Eye (tissue), 1 donor: ENCODE measurements at places on chromosomes 7 and 10.
A peak's percentile ranks its signal among the peaks of the same experiment; 100 is the strongest.

GRCh38 chr10:119652361-119652730 is 1.2 kb downstream of the BAG3 start:
- DNase-seq, result peak; percentile 82

GRCh38 chr10:36366843-36367242 is 724.7 kb upstream of the FZD8 start:
- DNase-seq, result no peak

GRCh38 chr7:111865430-111865829 is 303.1 kb upstream of the IMMP2L start:
- no peak for DNase-seq

DNA sequence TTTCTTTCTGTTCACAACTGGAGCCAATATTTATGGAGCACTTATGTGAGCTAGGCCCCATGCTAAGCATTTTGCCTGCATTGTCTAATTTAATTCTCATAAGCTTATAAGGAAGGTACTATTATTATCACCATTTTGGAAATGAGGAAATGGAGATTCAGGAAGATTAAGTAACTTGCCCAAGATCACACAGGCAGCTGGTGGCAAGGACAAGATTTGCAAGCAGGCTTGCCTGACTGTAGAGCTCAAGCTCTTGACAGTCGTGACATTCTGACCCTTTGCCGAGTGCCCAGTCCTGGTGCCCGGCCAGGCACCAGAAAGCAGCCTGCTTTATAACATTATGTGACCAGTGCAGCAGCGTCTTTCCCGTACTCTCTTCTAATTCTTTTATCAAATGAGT is 38.2 kb downstream of the WNT2 start:
- no peak for DNase-seq

DNA sequence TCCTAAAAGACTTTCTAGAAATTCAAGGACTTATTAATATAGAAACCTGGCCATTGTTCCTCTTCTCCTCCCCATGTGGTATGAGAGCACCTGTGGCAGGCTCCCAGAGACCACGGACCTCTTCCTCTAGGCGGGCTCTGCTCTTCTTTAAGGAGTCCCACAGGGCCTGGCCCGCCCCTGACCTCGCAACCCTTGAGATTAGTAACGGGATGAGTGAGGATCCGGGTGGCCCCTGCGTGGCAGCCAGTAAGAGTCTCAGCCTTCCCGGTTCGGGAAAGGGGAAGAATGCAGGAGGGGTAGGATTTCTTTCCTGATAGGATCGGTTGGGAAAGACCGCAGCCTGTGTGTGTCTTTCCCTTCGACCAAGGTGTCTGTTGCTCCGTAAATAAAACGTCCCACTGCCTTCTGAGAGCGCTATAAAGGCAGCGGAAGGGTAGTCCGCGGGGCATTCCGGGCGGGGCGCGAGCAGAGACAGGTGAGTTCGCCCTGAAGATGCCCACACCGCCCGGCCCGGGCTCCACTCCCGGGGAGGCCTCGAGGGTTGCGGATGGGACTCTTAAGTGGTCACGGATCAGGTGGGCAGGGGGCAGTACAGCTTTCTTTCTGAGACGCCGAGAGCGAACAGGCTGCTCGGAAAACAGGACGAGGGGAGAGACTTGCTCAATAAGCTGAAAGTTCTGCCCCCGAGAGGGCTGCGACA is at the start of gene SLC26A4:
Gene SLC26A4 (plus strand): TSS at position 448 of the 700 bp plus-strand sequence. CDS start 814 bp downstream, outside the sequence.
- no peak for DNase-seq

- no peak for DNase-seq
These were observed 148.3 kb upstream of the PRPS1L1 start for GRCh38 chr7:18175801-18176450.

DNA sequence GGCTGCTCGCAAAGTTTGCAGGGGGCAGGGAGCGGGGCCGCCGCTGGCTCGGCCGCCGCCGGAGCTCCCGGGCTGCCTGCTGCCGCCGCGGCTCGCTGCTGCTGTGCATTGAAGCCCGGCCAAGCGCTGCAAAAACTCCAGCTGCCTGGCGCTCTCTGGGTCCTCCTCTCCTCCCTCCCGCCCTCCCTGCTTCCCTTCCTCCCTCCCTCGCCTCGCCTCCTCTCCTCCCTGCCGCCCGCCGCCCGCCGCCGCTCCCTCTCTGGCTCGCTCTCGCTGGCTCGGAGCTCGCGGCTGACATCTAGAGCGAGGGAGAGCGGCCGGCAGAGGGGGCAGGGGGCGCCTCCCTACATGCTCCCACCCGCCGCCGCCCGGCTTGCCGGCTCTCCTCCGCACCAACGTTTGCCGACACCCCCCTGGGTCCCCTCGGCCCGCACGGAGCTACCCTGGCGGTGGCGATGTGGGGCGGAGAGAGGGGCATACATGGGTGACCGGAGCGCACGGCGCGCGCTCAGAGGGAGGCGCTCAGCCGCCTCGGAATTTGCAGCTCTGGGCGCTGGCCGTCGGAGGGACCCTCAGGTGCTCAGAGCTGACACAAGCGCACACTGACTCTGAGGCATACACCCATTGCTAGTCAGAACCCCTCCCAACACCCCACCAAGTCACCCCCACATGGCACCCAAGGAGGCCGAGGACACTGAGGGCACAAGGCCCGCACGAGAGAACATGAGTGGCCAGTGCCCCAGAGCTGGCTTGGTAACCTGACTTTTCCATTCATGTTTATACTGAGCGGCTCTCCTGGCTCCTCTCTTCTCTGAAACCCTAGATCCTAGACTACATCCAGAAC is 1.2 kb upstream of the PLXNA4 start:
- DNase-seq, result peak; percentile 94

DNA sequence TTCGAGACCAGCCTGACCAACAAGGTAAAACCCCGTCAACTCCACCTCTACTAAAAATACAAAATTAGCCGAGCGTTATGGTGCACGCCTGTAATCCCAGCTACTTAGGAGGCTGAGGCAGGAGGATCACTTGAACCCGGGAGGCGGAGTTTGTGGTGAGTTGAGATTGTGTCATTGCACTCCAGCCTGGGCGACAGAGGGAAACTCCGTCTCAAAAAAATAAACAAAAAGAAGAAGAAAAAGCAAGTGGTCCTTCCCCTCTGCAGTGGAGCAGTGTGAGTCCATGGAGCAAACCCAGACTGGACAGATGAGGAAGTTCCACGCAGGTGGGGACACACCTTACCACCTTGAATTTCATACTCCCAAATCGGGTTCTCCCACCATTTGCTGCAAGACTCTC is 13.1 kb upstream of the SERPINE1 start:
- no peak for DNase-seq

DNA sequence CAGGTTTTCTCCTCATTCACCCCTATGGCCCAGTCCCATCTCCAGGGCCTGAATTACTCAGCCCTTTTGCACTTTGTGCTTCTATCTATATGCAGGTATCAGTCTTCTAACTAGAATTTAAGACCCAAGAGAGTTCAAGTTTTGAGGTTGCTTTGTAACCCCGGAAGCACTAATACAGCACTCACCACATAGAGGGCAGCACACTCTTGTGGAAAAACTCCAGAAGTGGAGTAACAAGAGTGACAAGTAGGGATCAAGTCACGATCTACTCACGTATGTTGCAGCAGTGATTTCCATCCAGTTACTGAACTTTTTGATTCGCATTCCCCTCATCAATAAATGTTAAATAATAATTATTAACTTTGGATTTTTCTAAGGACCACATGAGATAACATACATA is 151.0 kb downstream of the CHCHD3 start:
- no peak for DNase-seq

DNA sequence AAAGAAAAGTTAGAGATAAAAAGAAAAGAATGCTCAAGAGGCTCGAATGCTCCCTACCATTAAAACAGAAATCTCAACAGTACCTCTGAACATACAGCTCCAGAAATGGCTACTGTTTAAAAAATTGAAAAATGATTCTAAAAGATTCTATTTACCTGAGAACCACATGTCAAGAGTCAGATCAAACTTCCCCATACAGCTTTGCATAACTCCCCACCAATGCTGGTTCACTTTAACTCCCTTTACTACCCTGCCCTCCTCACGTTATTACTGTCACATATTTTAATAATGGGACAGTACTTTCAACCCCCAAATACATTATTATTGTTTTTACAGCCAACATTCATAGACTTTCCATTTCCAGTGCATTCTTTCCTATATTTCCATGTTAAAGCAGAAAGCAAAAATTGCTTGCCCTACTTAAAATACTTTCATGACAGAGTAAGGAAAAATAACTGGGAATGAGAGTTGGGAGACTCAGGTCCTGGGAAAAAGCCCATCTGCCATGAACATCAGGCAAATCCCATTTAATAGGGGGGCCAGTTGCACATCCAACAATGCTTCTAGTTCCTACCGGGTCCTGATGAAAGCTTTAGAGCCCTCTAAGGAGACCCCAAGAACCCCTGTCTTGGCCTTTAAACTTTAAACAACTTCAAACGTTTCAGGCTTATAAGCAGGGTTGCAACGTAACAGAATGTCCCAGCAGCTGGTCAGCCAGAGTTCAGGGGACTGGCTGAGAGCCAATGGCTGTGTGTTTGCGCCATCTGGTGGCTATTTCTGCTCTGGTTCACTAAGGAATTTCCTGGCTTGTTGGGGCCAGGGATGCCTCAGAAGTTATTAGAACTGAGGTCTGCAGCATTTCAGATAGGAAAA is 247.4 kb downstream of the ELMO1 start:
- peak; percentile 95 for DNase-seq

- DNase-seq, result no peak
These were observed 39.9 kb downstream of the STRA8 start for GRCh38 chr7:135273581-135273980.

- no peak for DNase-seq
These were observed 140.5 kb downstream of the FGFR2 start for GRCh38 chr10:121457729-121458128.

DNA sequence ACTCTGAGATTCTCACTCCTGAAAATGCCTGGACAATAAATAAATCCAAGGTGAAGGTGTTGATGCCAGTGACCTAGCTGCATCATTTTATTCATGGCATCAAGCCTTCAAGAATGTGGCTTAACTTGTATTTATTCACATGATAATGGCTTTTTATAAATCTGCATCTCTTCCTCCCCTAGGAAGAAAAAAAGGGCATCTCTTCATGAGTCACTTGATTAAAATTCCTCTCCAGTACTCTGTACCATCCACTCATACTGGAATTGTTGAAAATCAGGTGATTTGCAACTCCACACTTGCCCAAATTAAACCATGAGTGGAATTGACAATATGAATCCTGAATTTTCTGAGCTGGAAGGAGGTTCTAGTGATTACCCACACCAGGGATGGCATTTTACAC is 30.2 kb downstream of the PTPRE start:
- DNase-seq, result no peak

DNA sequence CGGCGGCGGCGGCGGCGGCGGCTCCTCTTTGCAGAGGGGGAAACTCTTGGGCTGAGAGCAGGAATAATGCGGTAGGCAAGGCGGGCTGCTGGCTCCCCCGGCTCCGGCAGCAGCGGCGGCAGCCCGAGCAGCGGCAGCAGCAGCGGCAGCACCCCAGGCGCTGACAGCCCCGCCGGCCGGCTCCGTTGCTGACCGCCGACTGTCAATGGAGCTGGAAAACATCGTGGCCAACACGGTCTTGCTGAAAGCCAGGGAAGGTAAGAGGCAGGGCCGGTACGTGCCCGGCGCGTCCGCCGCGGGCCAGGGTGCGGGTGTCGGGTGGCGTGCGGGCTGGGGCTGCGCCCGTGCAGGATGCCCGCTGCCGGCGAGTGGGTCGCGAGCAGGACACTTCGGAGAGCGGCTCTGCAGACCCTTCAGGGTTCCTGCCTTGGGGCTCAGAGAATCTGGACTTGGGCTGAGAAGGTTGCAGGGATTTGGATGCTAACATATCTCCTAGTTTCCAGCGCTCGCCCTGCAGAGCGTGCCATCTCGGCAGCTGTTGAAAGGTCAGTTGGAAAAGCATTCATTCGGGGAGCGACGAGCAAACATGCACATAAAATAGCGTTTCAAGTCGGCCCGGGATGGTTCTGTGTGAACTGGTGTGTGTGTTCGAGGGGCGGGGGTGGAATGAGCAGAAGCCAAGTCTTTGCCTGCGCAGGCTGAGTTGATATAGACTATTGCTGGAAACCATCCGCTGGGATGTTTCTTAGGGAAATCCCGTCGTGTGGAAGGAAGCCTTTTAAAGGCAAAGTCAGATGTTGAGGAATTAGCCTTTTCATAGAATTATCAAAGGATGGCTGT is 562 bp downstream of the GRK5 start:
- peak; percentile 85 for DNase-seq

- DNase-seq, result no peak
These were observed 113.0 kb downstream of the LRMDA start for GRCh38 chr10:75544386-75544785.

- no peak for DNase-seq
These were observed 28.5 kb downstream of the ZNF33B start for GRCh38 chr10:42609872-42610271.

DNA sequence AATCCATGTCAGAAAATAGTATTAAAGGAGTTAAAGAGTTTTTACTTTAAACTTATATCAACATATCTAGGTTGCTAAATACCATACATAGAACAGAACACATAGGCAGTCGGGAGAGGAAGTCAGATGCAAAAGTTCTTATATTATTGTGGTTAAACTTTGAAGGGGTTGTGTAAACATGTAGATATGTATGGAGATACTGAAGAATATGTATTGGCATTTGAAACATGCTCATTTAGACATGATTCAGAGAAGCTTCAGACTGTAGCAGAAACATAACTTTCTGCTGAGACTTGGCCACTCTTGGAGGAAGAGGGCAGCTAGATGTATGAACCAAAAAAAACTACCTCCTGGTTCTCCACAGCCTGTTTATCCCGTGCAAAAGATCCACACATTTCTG is 103.5 kb upstream of the FERD3L start:
- no peak for DNase-seq

- DNase-seq, result no peak
These were observed 83.9 kb downstream of the MKX start for GRCh38 chr10:27661514-27662286.

- DNase-seq, result peak; percentile 57
These were observed 120.1 kb downstream of the PTPN20 start for GRCh38 chr10:47031211-47031900.

GRCh38 chr7:110801502-110801901 is 289.4 kb upstream of the LRRN3 start:
- DNase-seq, result no peak

DNA sequence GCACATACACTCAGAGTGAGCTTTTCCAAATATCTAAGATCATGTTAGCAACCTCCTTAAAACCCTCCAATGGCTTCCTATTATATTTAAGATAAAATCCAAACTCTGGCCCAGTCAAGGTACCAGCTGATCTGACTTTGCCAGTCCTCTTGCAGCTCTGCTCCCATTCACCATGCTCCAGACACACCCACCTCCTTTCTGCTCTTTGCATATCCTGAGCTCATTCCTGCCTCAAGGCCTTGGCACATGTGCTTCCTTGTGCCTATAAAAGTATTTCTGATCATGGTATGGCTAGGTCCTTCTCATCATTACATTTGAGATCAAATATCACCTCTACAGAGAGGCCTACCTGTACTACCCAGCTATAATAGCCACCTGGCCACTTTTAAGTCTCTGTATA is 27.5 kb downstream of the XPNPEP1 start:
- no peak for DNase-seq

DNA sequence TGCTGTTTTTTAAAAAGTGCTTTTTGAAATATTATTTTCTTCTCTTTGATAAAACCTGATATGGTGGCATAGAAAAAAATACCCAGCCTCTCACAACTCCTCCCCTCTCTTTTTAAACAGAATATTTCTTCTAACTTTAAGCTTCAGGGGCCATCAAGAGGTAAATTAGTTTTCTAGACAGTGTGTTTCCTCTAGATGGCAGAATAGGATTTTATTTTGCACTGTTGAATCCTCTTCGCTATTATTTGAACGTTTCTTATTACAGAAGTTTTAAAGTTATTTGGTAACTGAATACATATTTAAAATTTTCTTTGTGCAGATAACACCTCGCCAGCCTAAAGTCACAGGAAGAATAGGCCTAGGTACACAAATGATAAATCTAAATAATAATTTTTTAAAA is 30.3 kb downstream of the ARL5B start:
- DNase-seq, result peak; percentile 56
